Bone marrow (tissue), 2 donors: ENCODE measurements at places on chromosomes 13 and 19.

- no peak for DNase-seq
Measured at GRCh38 chr19:12946092-12946721, 545 bp downstream of the RAD23A start.

GRCh38 chr19:48724796-48725753 is 5.5 kb upstream of the MAMSTR start:
- DNase-seq: peak; percentile 11

- DNase-seq: no peak
Measured at GRCh38 chr13:27022571-27023311, 148.9 kb downstream of the USP12 start.

DNA sequence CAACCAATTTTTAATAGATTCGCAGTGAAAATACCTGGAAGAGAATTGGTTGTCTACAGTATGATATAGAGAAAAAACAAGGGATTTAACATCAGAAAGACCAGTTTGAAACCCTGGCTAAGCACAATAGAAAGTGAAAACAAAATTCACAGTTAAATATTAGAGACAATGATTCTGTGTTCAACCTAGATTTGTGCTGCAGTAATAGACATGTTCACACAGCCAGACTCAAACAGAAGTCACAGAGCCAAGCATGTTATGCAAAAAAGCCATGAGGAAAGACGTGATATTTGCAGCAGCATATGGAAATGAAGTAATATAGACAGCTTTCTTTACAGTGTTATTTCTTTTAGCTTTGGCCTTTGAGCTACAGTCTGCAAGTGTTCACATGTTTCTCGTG is 48.1 kb downstream of the SCEL start:
- DNase-seq: no peak

GRCh38 chr13:94677799-94678198 is 34.5 kb downstream of the SOX21 start:
- no peak for DNase-seq

GRCh38 chr19:49136771-49137171 is 17.4 kb downstream of the PPFIA3 start:
- DNase-seq: no peak

DNA sequence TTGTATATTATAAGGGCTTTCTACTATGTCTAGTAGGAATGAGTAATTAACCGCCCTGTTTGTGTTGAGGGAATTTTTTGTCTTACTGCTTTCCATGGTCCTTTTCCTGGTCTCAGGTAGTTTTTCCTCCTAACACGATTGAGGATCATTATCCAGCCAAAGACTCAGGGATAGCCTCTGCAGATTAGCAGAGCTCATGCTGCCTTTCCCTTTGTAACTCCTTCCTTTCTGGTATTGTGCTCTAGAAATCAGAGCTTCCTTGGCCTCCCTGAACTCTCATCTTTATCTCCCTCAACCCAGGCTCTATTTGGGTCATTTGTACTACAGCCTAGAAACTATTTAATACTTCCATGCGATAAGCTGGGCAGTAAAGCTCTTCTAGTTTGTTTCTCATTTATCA is 142.1 kb downstream of the PDS5B start:
- DNase-seq: no peak

- no peak for DNase-seq
Measured at GRCh38 chr13:103634066-103634465, 567.8 kb upstream of the SLC10A2 start.

- no peak for DNase-seq
Measured at GRCh38 chr13:40764587-40765403, 6.2 kb downstream of the MRPS31 start.

DNA sequence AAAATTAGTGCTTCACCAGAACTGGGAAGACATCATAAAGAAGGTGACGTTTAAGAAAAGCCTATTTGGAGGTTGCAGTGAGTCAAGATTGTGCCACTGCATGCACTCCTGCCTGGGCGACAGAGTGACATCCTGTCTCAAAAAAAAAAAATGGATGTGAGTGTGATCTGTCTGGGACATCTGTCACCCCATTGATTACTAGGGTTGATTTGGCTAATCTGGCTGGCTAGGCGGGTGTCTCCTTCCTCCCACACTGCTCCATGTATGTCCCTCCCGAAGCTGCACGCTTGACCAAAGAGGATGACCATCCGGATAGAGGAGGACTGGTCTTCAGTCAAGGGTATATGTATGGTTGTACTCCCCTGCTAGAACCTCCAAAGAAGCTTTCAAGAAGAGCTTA is 2.6 kb downstream of the GTF2F2 start:
- DNase-seq: no peak

GRCh38 chr13:102825921-102826706 is 19.7 kb upstream of the ERCC5 start:
- DNase-seq: no peak

DNA sequence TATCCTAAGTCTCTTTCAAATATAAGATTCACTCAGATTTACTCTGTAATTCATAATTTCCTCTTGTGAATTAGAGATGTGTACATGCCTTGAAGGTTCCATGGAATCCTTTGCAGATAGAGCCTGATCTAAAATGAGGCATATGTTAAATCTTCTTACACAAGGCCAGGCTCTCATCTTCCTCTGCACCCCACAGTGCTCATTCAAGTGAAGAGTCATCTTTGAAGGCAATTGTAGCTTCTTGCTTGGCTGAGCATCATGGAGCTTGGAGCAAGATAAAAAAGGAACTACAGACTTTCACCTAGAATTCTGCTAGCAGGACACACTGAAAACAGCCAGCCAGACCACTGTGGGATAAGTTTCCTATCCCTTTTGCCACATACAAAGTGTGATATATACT is 566.4 kb downstream of the PCDH9 start:
- no peak for DNase-seq

GRCh38 chr19:30222428-30222873 is 149.7 kb upstream of the ZNF536 start:
- no peak for DNase-seq

DNA sequence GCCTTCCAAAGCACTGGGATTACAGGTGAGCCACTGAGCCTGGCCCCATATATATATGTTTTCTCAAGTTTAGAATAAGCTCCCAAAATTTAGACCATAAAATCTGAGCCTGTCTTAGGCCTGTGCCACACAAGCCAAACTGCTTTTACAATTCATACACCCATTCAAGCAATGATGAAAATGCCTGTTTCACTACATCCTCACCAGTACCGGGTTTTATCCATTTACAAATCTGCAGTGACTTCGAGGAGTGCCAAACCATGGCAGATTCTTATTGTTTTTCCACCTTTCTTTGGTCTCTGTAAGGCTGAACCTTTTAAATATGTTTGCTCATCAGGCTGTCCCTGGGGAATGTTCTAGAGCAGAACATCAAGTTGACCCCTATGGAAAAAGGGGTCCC is 9.6 kb upstream of the NFIC start:
- DNase-seq: no peak

DNA sequence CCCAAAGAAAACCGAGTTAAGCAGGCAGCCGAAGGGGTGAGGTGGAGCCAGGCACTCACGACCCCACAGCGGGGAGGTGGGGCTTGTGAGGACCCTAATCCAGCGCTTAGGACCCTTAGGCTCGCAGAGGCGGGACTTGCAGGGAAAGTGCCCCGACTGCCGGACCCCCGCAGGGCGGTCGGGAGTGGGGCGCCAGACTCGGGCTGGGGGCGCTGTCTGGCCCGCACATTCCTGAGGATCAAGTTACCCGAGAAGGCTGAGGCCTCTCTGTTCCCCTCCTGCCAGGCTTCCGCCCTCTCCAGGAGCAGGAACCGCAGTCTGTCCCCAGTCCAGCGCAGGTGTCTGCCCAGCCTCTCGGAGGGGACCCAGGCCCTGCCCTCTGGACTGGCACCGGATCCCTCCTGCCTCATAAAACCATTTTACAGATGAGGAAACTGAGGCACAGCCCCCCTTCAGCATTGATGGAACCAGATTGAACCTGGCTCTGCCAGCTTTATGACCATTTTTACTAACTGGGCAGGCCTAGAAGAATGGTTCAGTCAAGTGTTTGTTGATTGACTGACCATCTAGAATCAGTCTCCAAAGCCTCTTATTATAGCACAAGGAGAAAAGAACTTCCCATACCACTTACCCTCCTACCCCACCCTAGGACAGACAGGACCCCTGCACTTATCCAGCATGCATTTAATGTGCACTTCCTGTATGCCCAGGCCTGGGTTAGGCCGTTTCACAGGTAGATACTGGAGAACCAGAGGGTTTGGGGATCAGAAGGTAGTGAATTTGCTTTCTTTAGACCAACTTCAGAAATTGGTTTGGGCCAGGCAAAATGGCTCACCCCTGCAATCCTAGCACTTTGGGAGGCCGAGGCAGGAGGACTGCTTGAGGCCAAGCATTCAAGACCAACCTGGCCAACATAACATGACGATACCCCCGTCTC is 6.7 kb upstream of the JUND start:
- no peak for DNase-seq

- DNase-seq: no peak
Measured at GRCh38 chr13:30241532-30241931, 65.8 kb downstream of the KATNAL1 start.

DNA sequence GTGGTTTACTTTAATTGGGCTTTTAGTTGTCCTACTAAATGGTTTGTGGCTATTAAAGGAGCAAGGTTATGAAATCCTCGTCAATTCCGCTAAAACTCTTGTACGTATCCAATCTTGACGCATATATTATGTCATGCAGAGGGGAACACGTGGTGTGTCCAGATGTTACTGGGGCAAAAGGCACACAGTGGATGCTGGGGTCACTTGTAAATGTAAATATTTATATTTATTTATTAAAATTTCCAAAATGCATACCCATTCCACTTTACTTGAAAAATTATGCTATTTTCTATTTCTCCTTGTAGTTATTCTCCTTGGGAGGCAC is 36.7 kb upstream of the SLC46A3 start:
- DNase-seq: no peak

- no peak for DNase-seq
Measured at GRCh38 chr13:83877651-83878355, 4.5 kb downstream of the SLITRK1 start.

GRCh38 chr19:50392759-50393158 is 8.6 kb downstream of the POLD1 start:
- DNase-seq: no peak

DNA sequence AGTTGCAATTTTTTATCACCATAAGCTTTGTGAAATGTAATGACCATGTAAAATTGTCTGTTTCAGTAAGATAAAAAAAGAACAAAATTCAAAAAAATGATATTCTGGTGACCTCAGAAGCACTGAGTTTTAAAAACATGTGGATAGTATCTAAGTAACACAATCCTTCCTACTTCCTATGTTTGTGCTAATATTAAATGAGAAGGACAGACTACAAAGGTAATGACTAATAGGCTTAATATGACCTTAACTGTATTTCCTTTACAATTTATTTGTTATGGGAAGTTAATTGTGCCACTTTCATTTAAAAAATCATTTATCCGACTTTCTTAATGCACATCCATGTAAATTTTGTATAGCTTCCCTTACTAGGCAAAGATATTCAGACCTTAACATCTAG is 1030.4 kb upstream of the ATXN8OS start:
- no peak for DNase-seq

GRCh38 chr13:113448885-113449692 is 4.2 kb downstream of the ADPRHL1 start:
- DNase-seq: no peak

DNA sequence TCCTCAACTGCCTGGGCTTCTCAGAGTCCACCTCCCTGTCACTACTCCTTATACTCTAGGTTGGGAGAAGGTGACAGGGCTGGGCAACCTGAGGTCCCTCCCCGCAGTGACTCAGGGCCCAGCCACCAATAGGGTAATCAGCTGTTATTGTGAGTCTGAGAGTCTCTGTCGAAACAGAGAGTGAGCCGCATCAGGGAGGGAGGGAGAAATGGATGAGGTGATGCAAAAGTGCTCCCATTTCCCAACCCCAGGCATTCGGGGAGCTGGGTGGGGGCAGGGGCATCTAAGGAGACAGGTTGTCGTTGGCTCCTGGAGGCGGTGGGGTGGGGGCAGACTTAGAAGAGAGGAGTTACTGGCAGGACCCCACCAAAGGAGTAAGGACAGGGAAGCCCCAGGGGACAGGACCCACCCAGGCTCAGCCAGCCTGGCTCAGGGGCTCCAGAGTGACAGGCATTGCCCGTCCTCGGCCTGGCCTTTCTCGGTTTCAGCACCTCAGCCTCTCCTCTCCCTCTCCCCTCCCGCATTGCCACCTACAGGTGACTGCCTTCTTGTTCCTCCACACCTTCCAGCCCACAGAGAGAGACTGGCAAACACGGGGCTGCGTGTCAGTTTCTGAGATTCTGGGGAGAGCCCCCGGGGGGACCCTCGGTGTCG is at the start of gene DMKN:
TSS of gene DMKN (minus strand) at position 22 of the 654 bp plus-strand sequence. CDS start 174 bp downstream, outside the sequence.
- no peak for DNase-seq

DNA sequence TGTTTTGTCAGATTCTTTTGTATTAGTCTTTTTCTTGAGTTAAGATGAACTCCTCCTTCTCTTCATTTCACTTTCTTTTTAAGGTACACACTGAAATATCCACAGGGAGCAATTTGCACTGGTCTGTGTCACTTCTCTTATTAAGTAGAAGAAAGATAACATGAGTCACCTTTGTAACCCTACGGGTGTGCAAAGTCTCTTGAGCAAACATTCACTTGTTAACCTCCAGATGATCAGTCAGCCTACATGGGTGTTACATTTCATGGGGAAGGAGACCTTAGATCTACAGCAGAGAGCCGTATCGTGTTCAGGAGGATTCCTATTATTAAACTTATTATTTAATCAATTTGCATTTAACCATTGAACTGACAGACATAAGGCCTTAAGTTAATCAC is 5.1 kb downstream of the ZNF507 start:
- no peak for DNase-seq

DNA sequence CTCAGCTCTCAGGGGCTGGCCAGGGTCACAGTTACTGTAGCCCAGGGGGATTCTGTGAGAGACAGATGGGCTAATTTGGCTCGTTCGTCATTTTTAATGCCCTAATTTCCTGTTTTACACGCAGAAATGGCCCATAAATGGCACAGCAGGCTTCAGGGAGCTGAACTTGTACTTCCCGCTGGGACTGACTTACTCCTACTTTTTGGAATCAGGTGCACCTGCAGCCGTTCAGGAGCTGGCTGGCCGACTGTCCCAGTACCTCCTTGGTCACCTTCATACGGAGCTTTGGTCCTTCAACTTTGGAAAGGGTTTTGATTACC is 62.4 kb upstream of the URI1 start:
- no peak for DNase-seq

DNA sequence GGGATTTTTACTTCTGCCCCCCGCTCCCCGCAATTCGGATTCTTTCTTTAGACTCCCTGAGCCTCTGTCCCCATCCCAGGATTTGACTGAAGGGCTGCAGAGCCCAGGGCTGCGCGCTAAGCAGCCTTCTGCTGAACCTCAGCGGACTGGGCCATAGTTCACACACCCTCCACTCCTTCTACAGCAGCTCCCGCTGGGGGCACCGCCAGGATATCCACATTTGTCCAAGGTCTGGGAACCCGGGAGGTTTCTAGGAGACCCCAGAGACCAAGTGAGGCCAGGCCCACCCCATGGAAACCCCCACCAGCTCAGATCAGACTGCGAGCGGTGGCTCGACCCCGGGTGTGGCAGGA is 463.3 kb downstream of the ITGBL1 start:
- no peak for DNase-seq

- DNase-seq: no peak
Measured at GRCh38 chr19:40619333-40620160, 18.4 kb downstream of the LTBP4 start.

GRCh38 chr19:39008137-39008536 is 24.2 kb downstream of the FBXO27 start:
- no peak for DNase-seq
